NCI-H187 treated with DMSO at 0.1 percent for 48 hours (cell line): ENCODE measurements at places on chromosomes 7 and 10.

- DNase-seq = no peak
Measured at GRCh38 chr10:101766306-101766705, 9.6 kb downstream of the FGF8 start.

DNA sequence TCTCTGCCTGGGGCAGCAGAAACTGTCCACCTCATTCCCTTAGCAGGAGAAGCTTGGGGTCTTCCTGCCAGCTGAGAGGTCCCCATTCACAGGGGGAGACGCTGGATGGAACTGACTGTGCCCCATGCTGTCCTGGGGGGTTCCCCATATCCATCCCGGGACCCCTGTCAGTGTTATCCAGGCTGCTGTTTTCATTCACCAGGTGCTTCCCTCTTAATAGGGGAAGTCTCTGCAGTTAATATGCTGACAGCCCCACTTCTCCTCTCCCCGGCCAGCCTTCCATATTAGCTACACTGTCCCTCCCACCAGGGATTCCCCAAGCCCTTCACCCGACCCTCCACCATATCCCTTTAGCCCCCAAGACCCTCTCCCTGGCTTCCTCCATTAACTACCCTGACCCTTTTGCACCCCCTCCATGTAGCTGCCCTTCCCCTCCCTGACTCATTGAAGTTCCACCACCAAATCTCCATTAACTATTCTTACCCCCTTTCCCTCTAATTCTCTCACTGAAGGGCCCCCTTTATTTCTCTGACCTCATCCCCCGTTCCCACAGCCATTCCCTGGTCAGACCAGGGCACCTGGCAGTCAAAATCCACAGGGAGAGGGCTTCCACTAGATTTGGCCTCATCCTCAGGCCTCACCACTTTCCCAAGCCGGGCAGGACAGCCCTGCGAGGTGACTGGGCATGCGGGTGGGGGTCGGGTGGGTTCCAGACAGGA lies 92.0 kb upstream of the PAX2 start:
- DNase-seq = no peak

GRCh38 chr10:20276127-20276979 lies 460.1 kb downstream of the PLXDC2 start:
- no peak for DNase-seq

GRCh38 chr7:148153616-148154284 lies 436.8 kb upstream of the C7orf33 start:
- no peak for DNase-seq

DNA sequence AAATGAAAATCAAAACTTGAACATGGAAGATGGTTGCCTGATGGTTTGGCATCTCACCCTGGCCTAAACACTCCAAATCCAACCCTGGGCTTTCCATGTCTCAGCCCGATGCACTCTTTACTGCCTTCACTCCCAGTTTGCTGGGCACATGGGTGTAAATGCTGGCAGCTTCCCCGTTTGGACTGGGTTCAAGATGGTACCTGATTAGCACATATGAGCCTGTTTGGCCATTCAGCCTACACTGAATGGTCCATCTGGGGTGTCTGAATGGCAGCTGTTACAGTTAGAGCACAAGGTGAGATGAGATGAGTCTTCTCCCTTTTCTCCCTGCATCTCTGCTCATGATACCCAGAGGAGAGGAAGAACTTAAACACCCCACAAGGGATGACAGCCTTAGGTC lies 37.1 kb downstream of the ATXN7L1 start:
- DNase-seq = no peak

DNA sequence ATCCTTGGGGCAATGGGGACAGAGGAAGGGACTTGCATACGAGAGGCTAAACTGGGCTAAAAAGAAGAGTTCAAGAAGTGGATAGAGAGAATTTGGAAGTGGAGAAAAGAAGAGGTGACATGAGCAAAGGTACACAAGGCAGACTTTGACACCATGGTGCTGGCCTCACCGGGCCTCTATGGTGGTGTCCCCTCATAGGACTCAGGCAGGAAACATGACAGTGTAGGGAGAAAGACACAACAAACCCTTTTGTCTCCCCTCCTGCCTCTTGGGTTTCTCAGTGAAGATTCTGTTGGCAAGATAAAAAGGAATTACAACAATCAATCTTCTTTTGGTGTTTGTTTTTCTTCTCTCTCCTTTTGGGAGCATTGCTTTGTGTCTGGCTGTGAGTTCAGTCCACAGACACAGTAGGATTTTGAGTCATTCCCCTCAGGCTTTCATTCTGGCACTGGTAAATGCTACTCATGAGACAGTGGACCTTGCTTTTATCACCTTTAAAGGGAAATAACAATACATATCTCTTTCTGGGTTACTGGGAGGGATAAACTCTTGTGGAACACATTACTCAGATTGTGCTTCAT lies 827.7 kb downstream of the TNS3 start:
- no peak for DNase-seq
